Stimulated activated naive CD4-positive, alpha-beta T cell (primary cell): ENCODE measurements at places on chromosomes 12 and 14.

DNA sequence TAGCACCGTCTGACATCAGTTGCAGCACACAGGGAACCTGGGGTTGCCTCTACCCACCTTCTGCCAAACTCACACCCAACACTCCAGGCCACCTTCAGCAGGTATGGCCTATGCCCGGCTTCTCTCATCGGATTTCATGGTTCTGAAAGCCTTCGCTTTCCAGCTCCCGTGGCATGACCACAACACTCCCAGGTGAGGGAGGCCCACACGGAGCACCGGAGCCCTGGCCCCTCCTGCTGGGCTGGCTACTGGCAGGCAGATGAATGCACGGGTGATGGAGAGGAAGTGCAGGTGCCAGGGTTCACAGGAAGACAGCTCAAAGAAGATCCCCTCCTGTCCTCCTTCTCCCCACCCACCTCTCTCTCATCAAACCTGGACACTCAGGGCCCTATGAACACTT, 37.2 kb downstream of the CACNA2D4 start:
- DNase-seq = no peak

GRCh38 chr12:9050521-9051157, 61.3 kb downstream of the KLRG1 start:
- no peak for DNase-seq

DNA sequence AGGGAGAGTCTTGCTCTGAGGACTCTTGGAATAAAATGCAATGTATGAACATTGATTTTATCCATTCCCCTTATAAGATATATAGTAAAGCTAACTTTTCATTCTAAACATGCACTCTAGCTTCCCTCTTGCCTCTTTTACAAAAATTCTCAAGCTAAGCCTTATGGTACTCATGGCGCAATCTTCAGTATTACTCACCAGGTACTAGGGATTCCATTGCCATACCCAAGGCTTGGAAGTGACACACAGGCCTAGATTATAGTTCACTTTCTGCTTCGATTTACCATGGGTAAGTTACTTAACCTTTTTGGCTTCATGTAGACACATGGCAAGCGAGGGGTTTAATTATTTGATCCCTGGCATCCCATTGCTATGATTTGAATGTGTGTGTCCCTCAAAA, 331.5 kb downstream of the LRIG3 start:
- no peak for DNase-seq

DNA sequence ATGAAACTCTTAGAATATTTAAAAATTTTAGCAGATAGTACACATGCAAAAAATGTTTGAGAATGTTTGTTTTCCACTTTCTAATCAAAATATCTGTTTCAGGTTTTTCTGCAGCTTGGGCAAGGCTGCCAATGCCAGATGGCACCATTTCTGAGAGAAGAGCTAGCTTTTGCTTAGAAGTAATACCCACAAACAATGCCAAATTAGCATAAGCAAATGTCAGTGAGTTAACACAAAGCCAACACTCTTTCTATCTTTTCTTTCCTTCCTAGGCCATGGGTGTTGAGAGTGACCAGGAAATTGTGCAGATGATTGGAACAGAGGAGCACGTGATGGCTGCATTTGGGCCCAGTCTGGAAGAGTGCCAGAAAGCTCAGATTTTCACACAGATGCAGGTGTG, 35.2 kb downstream of the POLR3B start:
- no peak for DNase-seq

DNA sequence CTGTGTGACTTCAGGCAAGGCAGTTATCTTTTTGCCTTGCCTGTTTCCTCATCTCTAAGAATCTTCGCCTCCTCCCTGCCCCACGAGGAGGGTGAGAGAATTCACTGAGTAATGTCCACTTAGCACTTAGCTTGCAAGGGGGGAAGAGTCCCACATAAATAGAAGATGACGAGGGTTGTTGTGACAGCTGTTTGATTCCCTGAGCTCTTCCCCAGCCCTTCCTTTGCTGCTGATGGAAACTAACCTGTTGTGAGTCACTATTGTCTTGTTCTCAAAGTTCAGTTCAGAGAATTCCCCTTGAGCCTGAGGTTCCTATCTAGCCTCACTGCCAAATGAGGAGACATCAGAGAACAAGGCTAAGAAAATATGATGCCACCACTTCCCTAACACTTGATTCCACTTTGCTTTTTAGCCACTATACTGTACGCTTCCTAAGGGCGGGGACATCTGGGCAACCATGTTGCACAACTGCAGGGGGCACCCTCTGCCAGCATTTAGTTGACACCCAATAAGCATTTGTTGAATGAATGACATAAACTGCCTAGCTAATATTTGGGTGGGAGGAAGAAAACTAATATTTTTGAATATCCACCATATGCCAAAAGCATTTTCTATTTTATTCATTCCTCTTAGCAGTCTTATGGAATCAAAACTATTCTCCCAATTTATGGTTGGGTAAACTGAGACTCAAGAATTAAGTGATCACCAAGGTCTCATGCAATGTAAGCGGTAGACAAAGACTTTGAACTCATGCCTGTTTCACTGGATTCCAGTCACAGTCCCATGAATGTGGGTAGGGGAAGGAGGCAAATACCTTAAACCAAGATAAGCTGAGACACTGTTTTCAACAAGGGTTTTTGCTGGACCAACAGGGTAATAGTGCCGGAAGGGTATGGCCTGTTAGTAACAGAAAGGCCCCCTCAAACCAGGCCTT, 77.6 kb downstream of the ZFP36L1 start:
- no peak for DNase-seq

GRCh38 chr12:95102916-95103671, 29.7 kb upstream of the NR2C1 start:
- DNase-seq = no peak

DNA sequence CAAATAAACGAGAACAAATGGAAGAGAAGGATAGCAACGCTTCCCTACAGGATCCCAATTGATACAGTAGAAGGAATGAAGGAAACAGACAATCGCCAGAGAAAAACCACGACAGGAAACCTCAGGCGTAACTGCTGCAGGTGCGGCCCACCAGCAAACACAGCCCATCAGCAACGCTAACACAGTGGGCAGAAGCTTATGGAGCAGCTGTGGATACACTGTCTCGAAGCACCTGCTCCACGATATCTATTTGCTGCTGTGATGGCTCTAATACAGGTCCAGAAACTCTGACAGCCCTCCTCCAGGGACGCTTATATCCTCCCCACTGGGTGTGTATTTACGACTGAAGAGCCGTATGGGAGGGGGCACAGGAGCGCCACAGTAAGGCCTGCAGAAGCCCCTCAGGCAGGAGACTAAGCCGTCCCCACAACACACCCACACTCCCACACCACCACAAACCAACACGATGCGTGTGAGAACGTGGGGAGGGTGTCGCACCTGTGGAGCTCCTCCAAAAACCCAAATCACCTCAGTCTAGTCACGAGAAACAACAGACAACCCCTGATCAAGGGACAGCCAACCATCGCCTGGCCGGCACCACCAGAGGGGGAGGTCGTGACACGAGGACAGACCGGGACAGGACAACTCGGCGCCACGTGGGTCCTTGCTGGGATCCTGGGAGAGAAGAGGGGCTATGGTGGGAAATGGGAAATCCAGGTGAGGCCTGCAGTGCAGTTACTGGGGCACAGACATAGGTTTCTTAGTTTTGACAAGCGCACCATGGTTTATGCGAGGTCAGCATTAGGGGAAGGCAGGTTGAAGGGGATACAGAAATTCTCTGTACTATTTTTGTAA, 24.0 kb downstream of the POLE start:
- no peak for DNase-seq

- DNase-seq = no peak
These were observed 316.2 kb downstream of the PAWR start for GRCh38 chr12:79374545-79374944.

DNA sequence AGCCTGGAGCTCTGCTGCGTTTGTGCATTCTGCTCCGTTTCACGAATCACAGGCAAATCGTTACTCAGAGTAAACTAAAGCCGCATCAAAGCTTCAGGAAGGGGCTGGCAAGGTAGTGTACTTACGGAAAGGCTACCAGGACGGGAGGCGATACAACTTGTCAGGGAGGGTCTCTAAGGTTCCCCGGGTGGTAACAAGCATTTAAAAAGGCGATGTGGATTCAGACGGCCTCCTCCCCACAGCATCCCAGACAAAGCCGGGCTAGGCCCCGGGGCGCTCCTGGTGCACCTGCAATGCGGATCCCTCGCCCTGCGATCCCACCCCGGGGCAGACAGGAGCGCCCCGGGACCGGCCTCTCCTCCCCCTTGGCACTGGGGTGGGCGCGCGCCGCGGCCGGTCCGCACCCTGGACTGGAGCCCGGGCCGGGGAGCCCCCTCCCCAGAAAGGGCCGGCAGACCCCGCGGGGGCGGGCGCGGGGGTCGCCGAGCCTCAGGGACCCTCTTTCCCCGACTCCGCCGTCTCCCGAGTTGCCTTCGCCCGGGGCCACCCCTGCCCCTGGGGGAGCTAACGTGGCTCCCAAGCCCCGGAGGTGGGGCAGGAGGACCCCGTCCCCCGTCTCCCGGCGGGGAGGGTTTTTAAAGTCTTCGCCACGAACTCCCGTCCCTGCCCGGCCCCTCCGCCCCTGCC, 718 bp downstream of the CCDC92 start:
- peak; percentile 52 for DNase-seq

DNA sequence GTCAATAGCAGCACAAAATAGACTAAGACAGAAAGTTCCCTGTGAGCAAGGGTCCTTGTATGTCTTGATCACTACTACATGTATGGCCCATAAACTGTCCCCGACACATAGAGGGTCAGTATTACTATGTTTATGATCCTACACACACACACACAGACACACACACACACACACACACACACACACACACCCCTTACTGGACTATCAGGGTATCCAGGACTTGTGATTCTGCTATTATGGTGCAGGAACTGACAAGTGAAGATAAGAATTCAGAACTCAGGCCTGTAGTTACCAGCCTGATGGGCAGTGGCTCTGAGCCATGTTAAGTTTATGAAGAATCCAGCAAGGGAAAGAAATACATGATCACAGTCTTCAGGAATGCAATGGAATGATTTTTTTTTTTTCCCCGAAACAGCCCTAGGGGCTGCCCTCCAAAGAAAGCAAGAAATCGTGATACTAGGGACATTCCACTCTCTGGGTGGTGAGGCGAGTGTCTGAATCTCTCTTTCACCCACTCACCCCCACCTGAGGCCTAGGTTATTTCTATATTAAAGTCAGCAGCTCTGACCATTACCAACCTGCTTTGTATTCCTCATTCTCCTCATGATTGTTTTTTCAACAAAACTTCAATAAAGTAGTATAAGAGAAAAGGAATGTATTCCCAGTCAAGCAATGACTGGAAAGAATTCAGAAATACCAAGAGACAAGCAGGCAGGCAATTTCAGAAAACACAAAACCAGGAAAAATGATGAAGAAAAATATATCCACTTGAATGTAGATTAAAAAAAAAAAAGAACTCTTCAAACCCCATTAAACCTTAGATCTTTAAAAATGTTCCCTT, 105.8 kb downstream of the AVPR1A start:
- no peak for DNase-seq

DNA sequence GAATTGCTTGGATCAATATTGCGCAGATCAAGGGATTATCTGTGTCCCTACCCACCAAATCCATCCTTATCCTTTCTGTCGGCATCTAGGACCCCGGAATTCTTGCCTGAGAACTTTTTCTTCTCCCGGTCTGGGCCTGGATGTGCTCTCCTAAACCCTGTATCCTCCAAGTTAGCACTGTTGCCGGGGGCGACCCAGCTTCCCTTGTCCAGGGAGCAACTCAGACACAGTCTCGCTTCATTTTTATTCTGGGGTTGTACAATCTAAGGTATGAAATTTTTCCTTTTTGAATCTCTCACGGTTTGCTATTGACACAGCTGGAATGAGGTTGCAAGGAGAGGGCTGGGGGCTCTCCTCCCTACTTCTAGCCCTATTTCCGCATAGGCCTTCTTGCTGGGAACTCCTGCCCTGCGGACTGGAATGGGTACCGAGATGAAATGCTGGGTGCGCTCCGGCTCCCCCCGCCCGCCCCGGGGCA, 403 bp upstream of the PNP start:
- DNase-seq = no peak

GRCh38 chr12:113933201-113933786, 32.8 kb downstream of the RBM19 start:
- no peak for DNase-seq

DNA sequence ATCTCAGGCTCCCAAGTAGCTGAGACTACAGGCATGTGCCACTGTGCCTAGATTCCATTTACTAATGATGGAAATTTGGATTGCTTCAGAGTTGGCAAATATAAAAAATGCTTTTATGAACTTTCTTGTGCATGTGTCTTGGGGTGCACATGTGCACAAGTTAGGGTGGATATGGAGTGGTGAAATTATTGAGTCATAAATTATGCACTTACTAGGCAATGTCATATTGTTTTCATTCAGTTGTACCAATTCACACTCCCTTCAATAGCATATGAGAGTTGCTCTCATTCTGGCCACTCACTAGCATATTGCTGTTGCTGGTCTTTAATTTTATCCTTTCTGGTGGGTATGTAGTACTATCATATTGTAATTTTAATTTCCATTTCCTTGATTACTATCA, 45.7 kb upstream of the KRAS start:
- no peak for DNase-seq

- DNase-seq = no peak
These were observed 398.9 kb upstream of the MIS18BP1 start for GRCh38 chr14:45651890-45652289.

DNA sequence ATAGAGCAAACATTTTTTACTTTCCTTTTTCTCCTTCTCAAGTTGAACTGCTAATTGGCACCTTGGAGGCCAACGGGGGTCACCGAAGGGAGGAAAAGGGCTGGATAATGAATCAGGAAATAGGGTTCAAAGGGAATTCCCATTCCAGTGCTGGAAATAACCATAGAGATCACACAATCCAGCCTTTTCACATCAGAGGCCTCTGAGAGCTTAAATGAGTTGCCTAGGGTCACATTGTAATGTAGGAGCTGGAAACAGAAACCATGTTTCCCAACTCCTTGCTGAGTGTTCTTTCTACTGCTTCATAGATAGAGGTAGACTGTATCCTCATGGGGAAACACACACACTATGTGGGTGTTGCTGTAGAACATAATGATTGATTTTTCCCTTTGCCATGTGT, 60.6 kb upstream of the DDHD1 start:
- DNase-seq = no peak

DNA sequence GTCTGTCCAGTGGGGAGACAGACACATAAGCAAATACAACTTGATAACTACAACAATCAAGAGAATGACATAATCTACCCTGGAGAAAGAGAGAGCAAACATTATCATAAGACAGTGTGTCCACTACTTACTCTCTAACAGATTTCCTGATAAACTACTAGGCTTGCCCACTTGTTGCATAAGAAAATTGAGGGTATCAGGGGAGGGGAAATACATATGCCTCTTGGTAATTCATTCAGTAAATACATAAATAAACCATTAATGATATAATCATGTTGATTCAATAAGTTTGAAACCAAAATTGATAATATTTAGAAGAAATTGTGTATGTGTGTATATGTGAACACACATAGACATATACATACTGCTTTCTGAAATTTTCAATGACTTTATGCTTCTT, 76.6 kb downstream of the ERGIC2 start:
- DNase-seq = no peak

DNA sequence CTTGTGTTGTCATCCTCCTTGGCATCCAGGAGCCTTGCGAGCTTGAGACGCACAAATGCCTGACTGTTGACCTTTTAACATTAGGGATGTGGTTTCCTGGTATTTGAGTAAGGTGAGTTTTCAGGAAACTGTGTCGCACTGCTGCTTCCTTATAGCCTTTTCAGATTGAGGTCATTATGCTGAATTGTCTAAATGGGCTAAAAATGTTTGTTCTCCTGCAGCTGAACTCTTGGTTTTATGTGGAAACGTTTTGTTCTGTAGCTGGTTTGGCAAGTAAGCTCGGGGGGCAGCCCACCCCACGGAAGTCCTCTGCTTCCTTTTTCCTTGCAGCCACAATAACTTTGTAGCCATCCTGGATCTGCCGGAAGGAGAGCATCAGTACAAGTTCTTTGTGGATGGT, 5.7 kb downstream of the PRKAB1 start:
- no peak for DNase-seq
